ENCODE measurements at places on chromosomes 7 and 10.

GRCh38 chr10:93352638-93353383 is 129.3 kb downstream of the MYOF start:
- DNase-seq, result no peak

DNA sequence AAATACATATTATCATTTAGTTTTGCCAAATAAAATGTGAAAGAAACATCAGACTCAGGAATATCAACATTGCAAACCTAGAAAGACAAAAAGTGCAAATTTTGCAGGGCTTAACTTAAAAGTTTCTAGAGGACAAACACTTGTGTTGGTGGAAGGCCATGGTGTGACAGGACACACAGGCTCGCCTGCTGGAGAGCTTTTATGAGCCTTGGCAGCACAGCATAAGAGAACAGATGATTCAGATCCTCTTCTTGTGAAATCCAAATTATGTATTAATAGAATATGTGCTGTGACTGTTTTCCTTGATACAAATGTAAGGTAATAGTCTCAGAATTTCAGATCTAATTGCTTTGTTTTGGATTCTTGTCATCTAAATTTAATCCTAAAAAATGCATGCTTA is 72.9 kb upstream of the ABCB5 start:
- no peak for DNase-seq

DNA sequence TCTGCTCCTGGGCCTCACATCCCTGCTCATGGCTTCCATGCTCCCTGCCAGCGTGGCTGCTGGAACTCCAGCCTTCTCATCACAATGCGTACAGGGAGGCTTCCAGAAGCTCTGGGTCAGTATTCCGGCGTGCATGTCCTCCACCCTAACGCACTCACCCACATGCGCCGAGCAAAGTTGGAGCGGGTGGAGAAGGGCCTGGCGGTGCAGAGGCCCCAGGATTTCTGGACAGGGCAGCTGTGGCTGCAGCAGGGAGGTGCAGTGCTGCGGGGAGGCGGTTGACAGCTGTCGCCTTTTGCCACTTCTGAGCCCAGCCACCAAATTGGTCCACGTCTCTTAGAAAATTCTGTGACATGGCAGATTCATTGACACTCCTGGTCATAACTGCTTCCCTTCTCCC is 33.6 kb upstream of the FAM20C start:
- DNase-seq, result no peak

DNA sequence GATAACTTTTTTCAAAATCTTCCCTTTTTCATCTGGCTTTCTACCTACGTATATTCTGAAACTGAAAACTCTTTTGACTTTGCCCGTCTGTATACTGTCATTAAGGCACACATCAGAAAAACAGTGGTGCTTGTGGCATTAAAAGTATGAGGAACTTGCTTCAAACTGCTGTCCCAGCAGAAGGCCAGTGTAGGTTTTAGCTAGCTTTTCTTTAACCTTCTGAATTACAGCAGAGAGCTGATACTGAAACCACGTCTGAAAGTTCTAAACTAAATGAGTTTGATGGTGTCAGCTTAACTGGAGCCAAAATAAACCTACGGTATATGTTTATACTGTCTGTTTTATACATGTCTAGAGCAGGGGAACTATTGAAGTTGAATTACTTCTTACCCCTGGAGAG is 283.4 kb downstream of the TFEC start:
- no peak for DNase-seq

DNA sequence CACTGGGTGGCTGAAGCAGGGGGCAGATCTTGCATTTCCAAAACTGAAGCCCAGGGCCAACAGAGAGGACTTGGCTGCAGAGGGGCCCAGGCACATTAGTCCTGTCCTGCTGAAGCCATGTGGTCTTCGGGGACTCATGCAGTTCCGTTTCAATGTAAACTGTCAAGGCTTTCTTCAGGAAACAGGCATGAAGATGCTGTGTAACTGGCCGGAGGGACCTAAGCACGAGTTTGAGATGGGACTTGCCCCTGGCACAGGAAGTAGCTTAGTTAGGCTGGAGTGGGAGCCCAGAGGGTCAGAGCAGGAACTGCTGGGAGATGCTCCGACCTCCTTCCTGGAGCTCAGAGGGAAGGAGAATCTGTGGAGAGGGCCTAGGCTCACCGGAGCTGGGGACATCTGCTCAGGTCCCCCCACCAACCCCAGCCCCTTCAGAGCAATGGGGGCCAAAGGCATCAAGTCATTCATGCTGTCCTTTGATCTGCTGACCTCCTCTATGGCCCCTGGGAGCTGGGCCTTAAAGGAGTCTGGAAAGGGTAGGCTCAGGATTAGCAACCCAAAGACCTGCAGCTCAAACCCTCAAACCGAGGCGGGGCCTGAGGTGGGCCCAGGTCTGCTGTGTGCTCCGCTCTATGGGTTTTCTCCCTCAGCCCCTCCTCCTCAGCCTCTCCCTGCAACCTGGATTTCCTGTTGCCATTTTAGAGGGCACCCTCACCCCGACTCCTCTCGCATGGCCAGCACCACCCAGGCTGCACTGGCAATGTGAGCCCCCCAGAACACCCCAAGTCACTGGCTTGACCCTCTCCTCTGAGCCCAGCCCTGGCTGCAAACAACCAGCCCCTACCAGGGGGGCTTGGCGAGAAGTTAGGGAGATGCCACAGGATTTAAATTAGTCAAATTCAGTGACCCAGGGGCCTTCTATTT is 4.4 kb upstream of the MNX1 start:
- no peak for DNase-seq

DNA sequence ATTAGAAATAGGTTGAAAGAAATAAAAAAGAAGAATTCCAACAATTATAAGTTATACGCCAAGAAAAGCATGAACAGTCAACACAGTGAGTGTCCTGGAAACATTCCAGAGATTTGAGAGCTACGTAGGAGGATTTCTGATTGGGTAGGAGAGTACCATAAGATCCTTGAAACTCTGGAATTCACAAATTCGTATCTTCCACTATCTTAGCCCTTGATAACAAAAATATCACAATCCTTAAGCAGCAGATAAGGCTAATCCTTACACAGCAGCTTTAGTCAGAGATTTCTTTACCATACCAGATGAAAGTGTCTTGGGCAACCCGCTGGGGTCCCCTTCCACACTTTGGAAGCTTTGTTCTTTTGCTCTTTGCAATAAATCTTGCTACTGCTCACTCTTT is 8.2 kb downstream of the TPK1 start:
- DNase-seq, result no peak

DNA sequence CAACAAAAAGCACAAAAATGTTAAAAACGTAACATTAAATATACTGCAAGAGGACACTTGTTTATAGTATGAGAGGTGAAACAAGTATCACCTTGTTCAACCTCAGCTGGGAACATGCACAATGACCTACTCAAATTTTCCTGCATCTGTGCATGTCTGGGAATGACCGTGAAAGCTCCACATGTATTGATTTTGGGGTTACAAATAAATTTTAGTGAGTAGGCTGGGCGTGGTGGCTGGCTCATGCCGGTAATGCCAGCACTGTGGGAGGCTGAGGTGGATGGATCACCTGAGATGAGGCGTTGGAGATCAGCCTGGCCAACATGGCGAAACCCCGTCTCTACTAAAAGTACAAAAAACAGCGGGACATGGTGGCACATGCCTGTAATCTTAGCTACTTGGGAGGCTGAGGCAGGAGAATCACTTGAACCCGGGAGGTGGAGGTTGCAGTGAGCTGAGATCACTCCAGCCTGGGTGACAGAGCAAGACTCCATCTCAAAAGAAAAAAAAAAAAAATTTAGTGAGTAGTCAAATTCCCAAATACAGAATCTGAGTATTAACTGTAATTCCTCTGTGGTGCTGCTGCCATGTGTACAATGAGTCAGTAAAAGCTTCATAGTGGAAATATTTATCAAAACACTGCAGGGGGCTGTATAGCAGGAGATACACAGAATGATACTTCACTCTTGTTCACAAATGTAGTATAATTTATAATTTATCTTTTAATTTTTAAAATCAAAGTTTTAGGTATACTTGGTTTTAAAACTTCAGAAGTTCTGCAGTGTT is 41.1 kb downstream of the SUGCT start:
- DNase-seq, result no peak

DNA sequence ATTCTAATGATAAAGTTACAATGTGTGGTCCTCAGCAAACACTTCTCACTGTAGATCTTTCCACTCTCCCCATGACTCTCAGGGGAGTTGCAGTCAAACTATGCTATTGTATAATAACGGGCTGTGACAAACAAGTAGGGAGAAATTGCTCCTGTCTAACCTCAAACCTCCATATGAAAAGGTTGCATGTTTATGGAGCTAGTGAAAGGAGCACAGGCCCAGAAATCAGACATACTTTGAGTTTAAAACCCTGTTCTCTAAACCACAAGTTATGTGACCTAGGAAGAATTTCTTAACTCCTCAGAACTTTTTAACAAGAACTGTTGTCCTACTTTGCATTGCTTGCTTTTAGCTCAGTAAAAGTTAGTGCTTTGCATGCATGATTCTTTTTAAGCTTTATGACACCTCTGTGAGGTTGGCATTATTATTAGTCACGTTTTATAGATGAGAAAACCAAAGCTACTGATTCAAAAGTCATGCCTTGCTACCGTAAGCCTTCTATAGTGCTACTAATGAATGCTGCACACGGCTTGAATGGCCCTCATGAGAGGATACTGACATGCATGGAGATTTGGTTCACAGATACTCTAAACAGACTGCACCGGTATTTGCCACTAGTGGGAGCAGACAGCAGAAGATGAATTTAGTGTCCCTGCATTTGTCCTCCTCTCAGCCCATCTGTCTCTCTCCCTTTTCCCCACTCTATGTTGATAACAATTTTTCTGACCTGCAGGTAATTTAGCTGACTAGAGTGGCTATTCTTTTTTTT is 129.5 kb upstream of the PCGF5 start:
- DNase-seq, result no peak

DNA sequence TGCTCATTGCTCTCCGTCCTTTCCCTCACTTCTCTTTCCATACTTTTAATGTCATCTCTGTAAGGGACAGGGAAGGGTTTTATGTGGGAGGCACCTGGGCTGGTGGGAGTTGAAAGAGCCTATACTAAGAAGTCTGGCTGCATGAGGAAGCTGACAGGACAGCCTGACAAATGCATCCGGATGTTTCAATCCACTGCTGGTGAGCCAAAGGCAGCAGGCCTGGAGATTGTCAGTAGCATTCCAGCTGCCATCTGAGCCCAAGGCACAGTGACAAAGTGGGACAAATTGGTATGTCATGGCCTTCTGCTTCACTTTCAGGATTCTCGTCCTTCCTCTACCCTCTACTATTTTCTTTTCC is 218.4 kb downstream of the STK31 start:
- DNase-seq, result no peak

DNA sequence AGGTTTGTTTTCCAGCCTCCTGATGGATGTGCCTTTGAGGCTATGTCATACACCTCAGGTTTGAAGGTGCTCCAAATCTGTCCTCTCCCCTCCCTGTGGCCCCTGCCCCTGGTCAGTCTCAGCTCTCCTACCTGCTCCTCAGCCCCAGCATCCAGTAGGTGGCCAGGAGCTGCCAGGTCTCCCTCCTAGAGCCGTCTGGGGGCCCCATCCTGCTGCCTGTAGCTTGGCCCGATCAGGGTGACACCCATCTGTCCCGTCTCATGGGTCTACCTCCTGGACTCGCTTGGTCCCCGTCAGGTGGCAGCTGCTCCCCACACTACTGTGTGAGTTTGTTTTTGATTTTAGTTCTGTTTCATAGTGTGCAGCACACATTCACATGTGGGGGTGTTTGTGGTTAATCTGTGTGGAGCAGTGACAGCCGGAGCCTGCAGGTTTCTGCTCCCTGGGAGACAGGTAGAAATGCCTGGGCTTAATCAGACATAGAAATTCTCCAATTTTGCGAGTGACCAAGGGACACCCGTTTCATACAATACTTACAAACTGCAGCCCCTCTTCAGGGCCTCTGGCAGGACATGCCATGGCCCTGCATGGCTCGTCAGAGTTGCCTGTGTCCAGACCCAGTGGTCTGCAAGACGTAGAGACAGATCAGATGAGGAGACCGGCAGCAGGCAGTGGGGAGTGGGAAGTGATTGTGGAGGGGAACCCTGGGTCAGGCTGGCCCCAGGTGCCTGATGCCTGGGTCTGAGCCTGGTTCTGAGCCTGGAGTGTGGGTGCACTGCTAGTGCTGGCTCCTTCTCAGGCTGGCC is 17.1 kb downstream of the ADCY1 start:
- no peak for DNase-seq

GRCh38 chr10:74081192-74081803 is 69.3 kb downstream of the AP3M1 start:
- DNase-seq, result no peak

- no peak for DNase-seq
Measured at GRCh38 chr7:19110776-19111175, 6.7 kb downstream of the TWIST1 start.

GRCh38 chr7:127874951-127875608 is 156.2 kb downstream of the LRRC4 start:
- no peak for DNase-seq

DNA sequence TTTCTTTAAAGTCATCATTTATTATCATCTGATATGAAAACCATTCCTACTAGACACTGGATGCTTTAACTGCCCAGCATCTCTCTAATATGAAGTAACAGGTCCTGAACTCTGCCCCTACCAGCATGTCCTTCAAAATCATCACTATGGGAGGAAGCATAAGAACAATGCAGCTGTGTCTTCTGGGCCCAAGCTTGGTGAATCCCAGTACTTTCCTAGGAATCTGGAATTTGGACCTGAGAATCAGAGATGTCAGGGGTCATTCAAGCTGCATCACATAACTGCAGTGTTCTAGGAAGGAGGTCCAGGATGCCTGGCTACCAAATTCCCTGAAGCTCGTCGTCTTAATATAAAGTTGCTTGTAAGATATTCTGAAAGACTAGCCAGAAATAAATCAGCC is 182.7 kb downstream of the AHR start:
- no peak for DNase-seq

- DNase-seq, result peak; percentile 99
Measured at GRCh38 chr7:1065585-1066241, 21.4 kb downstream of the GPR146 start.

DNA sequence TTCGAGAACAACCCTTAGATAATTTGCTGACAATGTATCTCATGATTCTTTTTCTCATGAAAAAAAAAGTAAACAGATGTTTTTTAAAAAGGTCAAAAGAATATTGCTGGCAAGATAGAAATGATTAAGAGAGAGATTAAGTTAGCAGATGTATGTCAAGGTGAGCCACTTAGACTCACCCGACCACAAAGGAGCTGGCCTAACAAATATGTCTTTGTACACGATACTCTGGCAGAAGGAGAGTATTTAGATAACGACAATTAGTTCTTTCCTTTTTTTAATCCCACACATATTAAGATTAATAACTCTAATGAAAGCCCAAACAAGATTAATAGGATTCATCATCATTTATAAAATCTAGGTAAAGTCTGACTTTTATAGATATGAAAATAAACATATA is 156.7 kb downstream of the RAPGEF5 start:
- DNase-seq, result no peak

DNA sequence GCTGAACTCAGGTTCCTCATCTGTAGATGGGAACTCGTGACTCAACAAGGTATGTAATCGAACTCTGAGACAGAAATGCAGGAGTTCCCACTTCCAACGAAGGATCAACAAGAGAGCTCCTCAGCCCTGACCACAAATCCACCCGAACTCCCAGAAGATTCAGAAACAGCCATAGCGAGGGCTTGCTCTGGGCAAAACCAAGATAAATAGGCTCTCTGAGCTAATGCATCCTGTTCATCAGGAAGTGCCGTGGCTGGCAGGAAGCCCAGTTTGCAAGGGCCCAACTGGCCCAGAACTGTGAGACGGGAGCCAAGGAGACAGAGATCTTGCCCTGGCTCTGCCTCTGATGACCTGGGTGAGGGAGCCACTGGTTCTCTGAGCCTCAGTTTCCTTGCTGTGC is 141.7 kb upstream of the PFKP start:
- no peak for DNase-seq
